Heart right ventricle (tissue), 16 donors: ENCODE measurements at places on chromosomes 3 and 15.

GRCh38 chr3:119626196-119626595 is 28.5 kb downstream of the PLA1A start:
- peaks cover 58% of the 10 kb centered on the region for H3K4me1 ChIP-seq
- no peaks in the 10 kb centered on the region for H3K27me3 ChIP-seq
- H3K4me3 ChIP-seq = no peak overlapping the region
- no peaks in the 10 kb centered on the region for H3K36me3 ChIP-seq
- no peak for DNase-seq
- H3K27ac ChIP-seq = peak overlapping the region; percentile 10

GRCh38 chr3:61650276-61650675 is 88.9 kb downstream of the PTPRG start:
- peak overlapping the region; percentile 19 for H3K27ac ChIP-seq
- H3K36me3 ChIP-seq = no peaks in the 10 kb centered on the region
- no peak overlapping the region for H3K4me3 ChIP-seq

GRCh38 chr3:126135406-126136076 is 44.8 kb downstream of the ALDH1L1 start:
- no peaks in the 10 kb centered on the region for H3K27me3 ChIP-seq

DNA sequence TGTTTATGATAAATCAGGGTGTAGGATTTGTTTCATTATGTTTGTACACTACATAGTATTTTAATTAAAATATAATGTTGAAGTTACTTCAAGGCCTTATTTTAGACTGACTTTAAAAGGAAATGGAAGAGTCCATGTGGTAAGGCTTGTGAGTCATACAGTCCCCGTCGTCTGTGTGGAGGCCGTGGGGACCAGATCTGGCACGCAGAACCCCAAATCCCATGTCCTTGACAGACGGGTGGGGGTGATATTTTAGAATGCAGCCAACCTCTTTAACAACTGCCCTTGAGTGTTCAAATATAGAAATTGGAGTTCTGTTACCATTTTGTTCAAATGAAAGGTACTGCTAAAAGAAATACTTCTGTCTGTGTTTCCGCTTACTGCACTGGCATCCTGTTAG is 35.8 kb downstream of the ABHD17C start:
- H3K4me1 ChIP-seq = no peaks in the 10 kb centered on the region
- no peak for DNase-seq
- no peaks in the 10 kb centered on the region for H3K36me3 ChIP-seq

- DNase-seq = no peak
- no peak overlapping the region for H3K27ac ChIP-seq
- H3K4me1 ChIP-seq = no peaks in the 10 kb centered on the region
Observed at GRCh38 chr15:94470492-94470891, 239.1 kb downstream of the MCTP2 start.

- H3K4me1 ChIP-seq = peaks cover 23% of the 10 kb centered on the region
- H3K27me3 ChIP-seq = peaks cover 58% of the 10 kb centered on the region
- H3K36me3 ChIP-seq = no peaks in the 10 kb centered on the region
- H3K4me3 ChIP-seq = no peak overlapping the region
Observed at GRCh38 chr15:73370151-73370550, 1.4 kb upstream of the HCN4 start.

- no peaks in the 10 kb centered on the region for H3K4me1 ChIP-seq
- no peaks in the 10 kb centered on the region for H3K36me3 ChIP-seq
- no peak overlapping the region for H3K4me3 ChIP-seq
- no peak for DNase-seq
Observed at GRCh38 chr3:111012388-111013248, 59.0 kb upstream of the NECTIN3 start.

GRCh38 chr15:87733541-87733941 is 523.0 kb downstream of the NTRK3 start:
- no peaks in the 10 kb centered on the region for H3K27me3 ChIP-seq
- no peak overlapping the region for H3K4me3 ChIP-seq
- no peak overlapping the region for H3K27ac ChIP-seq
- no peak for DNase-seq
- H3K36me3 ChIP-seq = no peaks in the 10 kb centered on the region

DNA sequence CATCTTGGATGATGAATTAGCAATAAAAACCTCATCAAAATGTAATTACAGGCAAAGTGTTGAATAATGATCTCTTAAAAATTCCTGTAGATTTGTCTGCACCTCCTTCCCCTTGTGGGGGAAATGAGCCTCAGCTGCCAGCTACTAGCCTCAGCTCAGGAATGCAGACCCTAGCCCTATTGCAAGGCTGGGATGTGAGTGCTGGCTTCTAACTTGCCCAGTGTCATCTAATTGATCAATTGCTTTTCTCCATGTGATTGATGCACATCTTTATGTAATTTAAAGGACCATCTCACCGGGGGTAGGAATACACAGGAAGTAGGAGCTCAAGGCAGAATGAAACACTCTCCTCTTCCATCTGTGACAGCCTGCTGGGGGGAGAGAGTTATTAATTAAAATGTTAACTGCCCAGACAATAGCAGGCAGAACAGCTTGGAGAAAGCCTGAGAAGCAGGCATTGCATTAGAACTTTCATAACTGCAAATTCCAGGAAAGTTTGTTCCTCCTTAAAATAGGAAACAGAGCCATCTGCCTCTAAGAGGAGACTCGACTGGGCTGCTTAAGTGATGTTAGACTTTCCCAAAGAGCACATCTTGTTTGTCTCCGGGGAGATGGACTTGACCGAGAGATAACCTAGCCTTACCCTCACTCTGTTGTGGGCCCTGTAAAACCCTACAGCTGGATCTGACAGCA is 69.6 kb downstream of the LRTM1 start:
- H3K36me3 ChIP-seq = no peaks in the 10 kb centered on the region
- H3K4me3 ChIP-seq = no peak overlapping the region
- DNase-seq = no peak
- H3K27me3 ChIP-seq = no peaks in the 10 kb centered on the region
- peaks cover 8% of the 10 kb centered on the region for H3K4me1 ChIP-seq

- H3K36me3 ChIP-seq = no peaks in the 10 kb centered on the region
- no peak for DNase-seq
- H3K4me1 ChIP-seq = peaks cover 50% of the 10 kb centered on the region
- H3K27ac ChIP-seq = no peak overlapping the region
- H3K4me3 ChIP-seq = no peak overlapping the region
- peaks cover 13% of the 10 kb centered on the region for H3K27me3 ChIP-seq
Observed at GRCh38 chr15:101497484-101498034, 8.1 kb upstream of the PCSK6 start.

DNA sequence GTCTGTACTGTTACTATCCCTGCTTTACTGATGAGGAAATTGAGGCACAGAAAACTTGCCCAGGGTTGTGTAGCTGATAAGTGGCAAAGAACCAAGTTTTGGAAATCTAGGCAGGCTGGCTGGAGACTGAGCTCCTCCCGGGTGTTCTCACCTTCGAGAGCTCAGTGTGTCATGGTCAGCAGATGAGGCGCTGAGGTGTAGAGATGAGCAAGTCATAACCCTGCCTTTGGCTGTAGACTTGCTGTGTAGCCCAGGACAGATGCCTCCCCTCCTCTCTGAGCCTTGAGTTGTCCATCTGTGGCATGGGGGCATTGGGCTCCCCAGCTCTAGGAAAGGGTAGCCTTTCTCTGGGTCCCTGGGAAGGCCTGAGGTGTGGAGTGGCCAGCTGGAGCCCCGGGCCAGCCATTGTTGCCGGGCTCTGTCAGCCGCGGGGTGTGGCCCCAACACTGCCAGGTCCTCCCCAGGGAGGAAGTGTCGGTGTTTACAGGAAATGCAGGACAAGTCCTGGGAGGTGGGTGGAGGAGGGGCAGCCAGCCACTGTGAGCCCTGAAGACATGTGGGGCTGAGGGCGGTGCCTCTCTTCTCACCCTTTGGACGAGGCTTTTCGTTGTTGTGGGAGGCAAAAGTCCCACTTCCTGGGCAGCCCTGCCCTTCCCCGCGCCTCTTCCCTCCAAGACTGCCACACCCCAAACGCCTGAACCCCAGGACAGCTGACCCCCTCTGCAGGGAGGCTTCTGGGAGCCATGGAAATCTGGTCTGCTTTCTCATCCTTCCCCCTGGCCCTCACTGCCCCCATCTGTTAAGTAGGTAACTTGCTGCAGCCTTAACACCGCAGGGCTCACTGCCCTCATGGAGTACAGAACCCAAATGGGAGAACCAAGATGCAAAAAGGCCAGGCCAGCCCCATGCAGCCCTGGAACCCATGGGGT is 29.1 kb downstream of the FGD5 start:
- no peak overlapping the region for H3K4me3 ChIP-seq
- H3K27me3 ChIP-seq = no peaks in the 10 kb centered on the region
- H3K4me1 ChIP-seq = peaks cover 43% of the 10 kb centered on the region
- DNase-seq = peak; percentile 84
- H3K27ac ChIP-seq = peak overlapping the region; percentile 86

- no peak overlapping the region for H3K27ac ChIP-seq
- no peaks in the 10 kb centered on the region for H3K27me3 ChIP-seq
- no peak overlapping the region for H3K4me3 ChIP-seq
- no peaks in the 10 kb centered on the region for H3K4me1 ChIP-seq
Observed at GRCh38 chr15:61906961-61907752, 153.1 kb downstream of the VPS13C start.

DNA sequence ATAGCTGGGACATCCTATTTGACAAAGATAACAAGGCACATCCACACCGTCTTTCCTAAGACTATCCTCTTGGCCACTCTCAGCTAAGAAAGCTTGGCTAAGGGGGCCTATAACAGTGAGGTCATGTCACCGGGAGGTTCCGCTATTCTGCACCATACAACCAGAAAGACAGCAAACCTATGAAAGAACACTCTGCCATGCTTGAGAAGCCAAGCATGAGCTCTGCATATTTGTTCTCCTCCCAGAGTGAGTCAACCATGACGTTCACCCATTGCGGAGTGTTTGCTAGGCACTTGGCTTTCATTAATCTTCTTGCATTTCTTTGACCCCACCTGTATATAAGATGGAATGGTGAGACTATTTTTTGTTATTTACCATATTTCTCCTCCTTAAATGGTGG is 141.2 kb downstream of the GMNC start:
- no peak overlapping the region for H3K27ac ChIP-seq
- H3K36me3 ChIP-seq = no peaks in the 10 kb centered on the region
- H3K4me3 ChIP-seq = no peak overlapping the region
- H3K4me1 ChIP-seq = no peaks in the 10 kb centered on the region

GRCh38 chr15:39730552-39730951 is 52.1 kb downstream of the FSIP1 start:
- no peak overlapping the region for H3K4me3 ChIP-seq
- no peak for DNase-seq
- H3K27me3 ChIP-seq = no peaks in the 10 kb centered on the region
- no peak overlapping the region for H3K27ac ChIP-seq

GRCh38 chr3:23778446-23778845 is 27.3 kb upstream of the UBE2E1 start:
- no peak overlapping the region for H3K4me3 ChIP-seq
- no peaks in the 10 kb centered on the region for H3K36me3 ChIP-seq
- no peaks in the 10 kb centered on the region for H3K27me3 ChIP-seq
- DNase-seq = no peak
- H3K4me1 ChIP-seq = no peaks in the 10 kb centered on the region

GRCh38 chr3:12886106-12886679 is 44.8 kb upstream of the RPL32 start:
- no peaks in the 10 kb centered on the region for H3K27me3 ChIP-seq
- peaks cover 8% of the 10 kb centered on the region for H3K4me1 ChIP-seq
- no peak overlapping the region for H3K4me3 ChIP-seq
- no peak overlapping the region for H3K27ac ChIP-seq

GRCh38 chr3:169746924-169747323 is 17.9 kb downstream of the TERC start:
- no peak for DNase-seq
- H3K27me3 ChIP-seq = peaks cover 28% of the 10 kb centered on the region
- H3K36me3 ChIP-seq = no peaks in the 10 kb centered on the region
- H3K27ac ChIP-seq = no peak overlapping the region
- no peak overlapping the region for H3K4me3 ChIP-seq

DNA sequence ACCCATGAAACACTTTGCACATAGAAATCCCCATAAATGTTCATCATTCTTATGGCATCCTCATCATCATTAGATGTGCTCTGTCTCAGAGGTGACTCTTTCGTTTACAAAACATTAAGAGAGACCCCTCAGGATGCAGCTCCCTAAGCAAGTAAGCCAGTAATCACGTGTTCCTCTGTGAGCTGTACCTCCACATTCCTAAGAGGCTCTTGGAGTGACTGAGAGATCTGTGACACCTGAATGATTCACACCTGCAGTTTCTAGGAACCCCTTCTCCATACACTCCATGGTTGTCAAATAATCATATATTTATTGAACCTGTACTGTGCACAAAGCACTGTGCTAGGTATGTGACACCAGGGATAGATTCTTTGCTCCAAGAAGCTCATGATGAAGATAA is 602.4 kb downstream of the UNC13C start:
- DNase-seq = no peak
- no peaks in the 10 kb centered on the region for H3K36me3 ChIP-seq
- no peaks in the 10 kb centered on the region for H3K27me3 ChIP-seq
- no peak overlapping the region for H3K27ac ChIP-seq

DNA sequence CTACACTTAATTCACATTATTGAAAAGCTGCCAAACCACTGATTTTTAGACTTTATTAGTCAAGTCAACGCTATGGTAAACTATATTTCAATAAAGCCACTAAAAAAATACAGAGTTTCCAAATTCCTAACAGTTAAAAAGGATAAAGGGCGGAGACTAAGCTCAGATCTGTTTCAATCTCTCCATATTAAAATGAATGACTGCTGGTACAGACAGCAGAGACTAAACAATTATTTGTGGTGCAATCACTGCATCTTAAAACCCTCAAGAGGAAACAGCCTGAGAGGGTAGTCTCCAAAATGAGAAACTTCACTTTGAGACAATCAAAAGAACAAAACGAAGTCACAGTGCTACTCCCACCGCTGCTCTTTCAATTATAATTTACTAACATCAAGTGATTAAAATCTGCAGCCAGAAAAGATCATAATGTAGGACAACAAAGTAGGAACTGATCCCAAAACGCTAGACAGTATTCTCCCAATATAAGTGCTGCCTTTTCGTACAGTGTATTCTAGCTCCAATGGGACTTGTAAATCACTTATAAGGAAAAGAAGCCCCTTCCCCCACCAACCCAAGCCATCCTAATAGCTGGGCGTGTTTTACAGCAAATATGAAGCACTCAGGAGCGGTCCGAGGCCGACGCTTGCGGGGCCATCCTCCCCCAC is 1.2 kb downstream of the UBP1 start:
- DNase-seq = no peak
- H3K36me3 ChIP-seq = no peaks in the 10 kb centered on the region
- peaks cover 47% of the 10 kb centered on the region for H3K4me1 ChIP-seq
- H3K27ac ChIP-seq = peak overlapping the region; percentile 95

DNA sequence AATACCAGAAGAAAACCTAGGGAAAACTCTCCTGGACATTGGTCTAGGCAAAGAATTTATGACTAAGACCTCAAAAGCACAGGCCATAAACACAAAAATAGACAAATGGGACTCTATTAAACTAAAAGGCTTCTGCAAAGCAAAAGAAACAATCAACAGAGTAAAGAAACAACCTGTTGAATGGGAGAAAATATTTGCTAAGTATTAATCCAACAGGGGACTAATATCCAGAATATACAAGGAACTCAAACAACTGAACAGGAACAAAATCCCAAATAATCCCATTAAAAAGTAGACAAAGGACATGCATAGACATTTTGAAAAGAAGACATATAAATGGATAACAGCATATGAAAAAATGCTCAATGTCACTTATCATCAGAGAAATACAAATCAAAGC is 6.9 kb upstream of the ACVR2B start:
- no peaks in the 10 kb centered on the region for H3K4me1 ChIP-seq
- H3K36me3 ChIP-seq = no peaks in the 10 kb centered on the region
- no peak overlapping the region for H3K4me3 ChIP-seq
- no peak for DNase-seq
- no peaks in the 10 kb centered on the region for H3K27me3 ChIP-seq
- H3K27ac ChIP-seq = no peak overlapping the region

- no peak overlapping the region for H3K4me3 ChIP-seq
- H3K27ac ChIP-seq = no peak overlapping the region
- no peak for DNase-seq
- H3K27me3 ChIP-seq = no peaks in the 10 kb centered on the region
- no peaks in the 10 kb centered on the region for H3K4me1 ChIP-seq
Observed at GRCh38 chr3:133371181-133371580, 28.7 kb upstream of the BFSP2 start.
